ENCODE measurements at places on chromosomes 16 and 17.

DNA sequence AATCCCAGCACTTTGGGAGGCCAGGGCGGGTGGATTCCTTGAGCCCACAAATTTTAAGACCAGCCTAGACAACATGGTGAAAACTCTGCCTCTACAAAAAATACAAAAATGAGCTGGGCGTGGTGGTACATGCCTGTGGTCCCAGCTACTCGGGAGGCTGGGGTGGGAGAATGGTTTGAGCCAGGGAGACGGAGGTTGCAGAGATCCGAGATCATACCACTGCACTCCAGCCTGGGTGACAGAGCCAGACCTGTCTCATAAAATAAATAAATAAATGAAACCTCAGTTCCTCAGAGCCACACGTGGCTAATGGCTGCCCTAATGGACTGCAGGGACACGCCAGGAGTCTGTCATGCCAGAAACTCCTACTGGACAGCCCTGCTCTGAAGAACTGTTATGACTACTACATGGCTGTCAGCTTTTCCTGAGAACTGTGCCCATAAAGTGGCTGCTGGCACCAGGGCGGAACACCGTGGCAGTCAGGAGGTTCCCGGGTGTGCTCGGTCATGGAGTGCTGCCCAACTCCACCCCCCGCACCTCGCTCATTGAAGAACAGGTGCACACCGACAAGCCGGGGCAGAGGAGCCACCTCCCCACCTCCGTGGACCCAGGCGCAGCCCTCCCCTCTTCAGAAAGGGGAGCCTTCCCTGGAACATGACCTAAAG, 4.3 kb downstream of the TMEM11 start:
- no peak for DNase-seq

DNA sequence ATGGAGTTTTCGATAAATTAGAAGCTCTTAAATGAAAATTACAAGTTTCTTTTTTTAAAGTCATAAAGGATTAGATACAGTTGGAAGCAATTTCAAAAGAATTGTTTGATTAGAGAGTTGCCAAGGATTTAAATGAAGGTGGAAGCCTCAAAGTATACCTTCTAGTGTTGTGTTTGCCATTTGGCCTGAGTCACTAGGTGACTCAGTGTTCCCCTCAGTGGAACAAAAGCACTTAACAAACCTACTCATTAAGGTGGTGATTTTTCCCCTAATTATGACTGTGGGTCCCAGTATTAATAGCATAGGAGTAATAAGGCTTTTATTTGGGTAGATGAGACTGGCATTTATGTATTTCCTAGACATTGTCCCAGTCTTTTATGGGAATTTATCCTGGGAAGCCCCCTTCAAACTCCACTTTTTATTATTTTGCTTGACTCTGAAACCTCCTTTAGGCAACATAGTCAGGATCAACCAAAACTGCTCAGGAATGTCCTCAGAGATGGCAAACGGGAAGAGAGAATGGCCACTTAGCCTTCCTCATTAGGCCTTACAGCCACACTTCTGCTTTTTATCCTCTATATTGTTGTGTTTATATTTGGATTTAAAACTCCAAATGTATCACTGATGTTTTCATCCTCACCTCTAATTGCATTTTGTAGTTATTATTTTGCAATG, 161.0 kb downstream of the FTO start:
- DNase-seq, result no peak

DNA sequence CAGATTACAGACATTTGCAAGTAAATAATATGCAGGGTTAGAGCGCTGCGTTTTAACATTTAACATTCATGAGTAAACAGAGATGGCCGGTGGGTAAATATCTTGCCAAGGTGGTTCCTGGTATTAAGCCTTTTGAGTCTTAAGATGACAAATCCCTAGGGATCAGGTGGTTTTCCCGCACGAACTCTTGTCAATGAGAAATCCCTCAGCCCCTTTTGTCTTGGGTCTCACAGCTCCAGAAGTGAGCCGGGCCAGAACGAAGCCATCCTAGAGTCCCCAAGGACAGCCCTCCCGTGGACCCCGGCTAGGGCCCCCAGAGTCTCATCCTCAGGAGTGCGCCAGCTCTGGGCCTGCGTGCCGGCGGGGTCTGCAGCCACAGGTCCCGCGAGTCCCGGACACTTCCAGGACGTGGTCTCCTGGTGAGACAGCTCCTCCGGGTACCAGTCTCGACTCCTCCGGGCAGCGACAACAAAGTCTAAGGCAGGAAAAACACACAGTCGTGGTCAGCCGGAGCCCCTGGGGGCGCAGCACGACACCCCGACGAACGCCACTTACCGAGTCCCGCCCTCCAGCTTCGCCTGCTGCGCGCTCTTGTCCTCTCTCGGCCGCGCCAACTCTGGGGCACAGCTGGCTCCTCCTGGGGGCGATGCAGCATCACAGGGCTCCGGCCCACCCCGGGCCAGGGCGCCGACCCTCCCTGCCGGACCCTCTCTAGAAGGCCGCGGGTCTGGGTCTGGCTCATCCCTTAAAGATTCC, 13.3 kb downstream of the MIS12 start:
- DNase-seq, result no peak

DNA sequence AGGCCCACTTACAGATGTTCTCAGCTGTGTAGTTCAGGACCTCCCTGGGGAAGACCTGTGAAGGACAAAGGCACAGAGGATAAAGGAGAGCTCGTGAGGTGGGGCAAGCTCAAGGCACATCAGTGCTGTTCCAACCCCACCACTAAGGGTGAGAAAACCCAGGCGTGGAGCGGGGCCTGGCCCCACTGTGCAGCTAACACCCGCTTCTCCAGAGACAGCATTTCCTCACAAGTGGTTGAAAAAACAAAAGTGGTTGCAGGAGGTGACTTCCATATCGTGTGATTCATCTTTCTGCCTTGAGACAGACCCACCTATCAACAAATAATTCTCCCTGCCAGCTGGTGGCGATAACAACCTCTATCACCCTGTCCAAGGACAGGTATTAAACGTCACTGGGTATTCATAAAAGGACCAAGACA, 30.0 kb downstream of the SNN start:
- no peak for DNase-seq

DNA sequence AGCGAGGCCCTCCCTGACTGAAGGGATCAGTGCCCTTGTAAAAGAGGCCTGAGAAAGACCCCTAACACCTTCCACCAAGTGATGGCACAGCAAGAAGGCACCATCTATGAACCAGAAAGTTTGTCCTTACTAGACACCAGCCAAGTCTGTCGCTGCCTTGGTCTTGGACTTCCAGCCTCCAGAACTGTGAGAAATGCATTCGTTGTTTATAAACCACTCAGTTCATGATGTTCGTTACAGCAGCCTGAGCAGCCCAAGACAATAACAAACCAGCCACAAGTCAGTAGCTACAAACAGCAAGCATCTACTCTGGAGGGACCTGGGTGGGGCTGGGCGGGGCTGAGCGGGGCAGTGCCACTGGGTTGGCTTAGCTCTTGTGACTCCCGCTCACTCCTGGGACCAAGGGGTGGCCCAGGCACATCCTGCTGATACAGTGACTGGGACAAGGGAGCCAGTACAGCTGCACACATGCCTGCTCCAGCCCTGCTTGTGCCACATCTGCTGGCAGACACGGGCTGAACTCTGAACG, 234.9 kb downstream of the IRF8 start:
- no peak for DNase-seq

DNA sequence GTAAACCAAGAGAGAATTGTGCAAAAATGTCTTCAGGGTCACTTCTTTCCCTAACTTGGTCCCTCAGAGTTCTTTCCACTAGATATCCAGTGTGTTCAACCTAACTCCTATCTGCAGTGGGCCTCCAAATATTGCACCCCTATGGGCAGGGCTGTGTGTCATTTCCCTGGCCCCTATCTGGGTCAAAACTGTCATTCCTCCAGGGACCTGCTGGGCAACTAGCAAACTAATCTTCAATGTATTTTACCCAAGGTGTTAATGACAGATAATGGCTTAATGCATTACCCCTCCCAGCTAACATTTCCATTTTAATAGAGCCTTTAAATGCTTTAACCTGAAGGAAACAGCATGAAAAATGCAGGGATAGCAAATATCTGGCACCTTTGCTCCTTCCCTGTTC, 25.8 kb upstream of the SKAP1 start:
- no peak for DNase-seq

DNA sequence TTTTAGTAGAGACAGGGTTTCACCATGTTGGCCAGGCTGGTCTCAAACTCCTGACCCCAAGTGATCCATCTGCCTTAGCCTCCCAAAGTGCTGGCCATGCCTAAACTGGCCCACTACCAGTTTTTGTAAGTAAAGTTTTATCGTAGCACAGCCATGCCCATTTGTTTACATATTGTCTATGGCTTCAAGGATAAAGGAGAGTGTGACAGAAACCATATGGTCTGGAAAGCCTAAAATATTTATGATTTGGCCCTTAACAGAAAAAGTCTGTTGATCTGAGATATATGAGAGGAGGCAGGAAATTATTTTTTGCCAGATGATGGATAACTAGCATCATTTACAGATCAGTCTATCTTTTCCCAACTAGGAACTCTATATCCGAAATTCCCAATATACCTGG, 4.5 kb downstream of the AKAP10 start:
- no peak for DNase-seq

- DNase-seq, result no peak
These were observed 12.8 kb downstream of the PECAM1 start for GRCh38 chr17:64377769-64378282.

GRCh38 chr16:65548470-65548869, 426.6 kb upstream of the CDH11 start:
- DNase-seq, result no peak

DNA sequence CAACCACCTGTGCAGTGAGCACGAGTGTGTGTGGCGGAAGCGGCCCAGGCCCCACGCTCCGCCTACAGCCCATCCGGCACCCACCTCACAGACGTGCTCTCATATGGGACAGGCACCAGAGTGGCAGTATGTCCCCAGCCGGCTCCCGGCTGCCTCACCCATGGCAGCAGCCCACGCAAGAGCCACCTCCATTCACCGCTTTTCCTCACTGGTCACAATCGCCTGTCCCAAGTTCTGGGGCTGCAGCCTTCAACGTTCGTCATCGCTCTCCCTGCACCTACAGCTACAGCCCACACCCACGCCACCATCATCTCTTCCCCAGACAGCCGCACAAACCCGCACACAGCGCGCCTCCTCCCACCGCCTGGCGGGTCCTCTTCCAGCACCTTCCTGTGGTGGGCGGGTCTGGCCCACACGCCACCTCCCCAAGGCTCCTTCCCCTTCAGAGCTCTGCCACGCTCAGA, 17.5 kb upstream of the TRAP1 start:
- DNase-seq, result no peak

DNA sequence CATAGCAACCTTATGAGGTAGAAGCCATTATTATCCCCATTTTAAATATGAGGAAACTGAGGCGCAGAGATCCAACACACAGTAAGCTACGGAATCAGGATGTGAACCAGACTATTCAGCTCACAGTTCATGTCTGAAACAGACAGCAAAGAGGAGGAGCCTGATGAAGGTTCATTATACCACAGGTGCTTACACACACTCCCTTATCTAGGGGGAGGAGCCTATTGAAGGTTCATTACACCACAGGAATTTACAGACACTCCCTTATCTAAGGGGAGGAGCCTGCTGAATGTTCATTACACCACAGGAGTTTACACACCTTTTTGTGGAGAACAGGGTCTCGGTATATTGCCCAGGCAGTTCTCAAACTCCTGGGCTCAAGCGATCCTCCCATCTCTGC, 21.9 kb downstream of the C16orf95 start:
- DNase-seq, result no peak

DNA sequence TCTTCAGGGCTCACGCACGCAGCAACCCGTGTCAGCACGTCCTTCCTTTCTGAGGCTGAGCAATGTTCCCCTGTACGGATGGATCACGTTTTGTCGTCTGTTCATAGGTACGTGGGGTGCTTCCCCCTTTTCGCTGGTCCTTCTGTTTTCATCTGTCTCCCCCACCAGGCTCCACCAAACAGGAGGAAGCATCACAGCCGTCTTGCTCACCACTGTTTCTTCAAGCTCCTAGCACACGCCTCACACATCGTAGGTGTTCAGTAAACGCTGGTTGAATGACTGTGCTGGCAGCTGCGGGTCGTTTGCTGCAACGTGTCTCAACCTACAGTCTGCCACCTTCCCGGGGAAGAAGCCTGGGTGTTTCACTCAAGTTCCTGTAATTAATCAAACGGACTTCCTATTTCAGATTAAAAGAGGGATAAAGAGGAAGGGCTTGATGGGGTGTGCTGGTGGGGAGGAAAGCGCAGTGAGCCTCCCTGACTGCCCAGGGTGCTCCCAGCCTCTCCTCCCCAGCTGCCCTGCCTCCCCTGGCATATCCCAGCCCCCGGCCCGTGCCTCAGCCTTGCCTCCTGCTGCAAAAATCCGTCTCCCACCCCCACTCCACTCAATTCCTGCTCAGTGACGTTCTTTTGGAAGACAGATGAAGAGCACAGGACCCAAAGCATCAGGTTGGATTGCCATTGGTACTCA, 76.7 kb upstream of the DOC2B start:
- DNase-seq, result no peak

GRCh38 chr16:30565526-30565925, 6.0 kb downstream of the ZNF688 start:
- no peak for DNase-seq

DNA sequence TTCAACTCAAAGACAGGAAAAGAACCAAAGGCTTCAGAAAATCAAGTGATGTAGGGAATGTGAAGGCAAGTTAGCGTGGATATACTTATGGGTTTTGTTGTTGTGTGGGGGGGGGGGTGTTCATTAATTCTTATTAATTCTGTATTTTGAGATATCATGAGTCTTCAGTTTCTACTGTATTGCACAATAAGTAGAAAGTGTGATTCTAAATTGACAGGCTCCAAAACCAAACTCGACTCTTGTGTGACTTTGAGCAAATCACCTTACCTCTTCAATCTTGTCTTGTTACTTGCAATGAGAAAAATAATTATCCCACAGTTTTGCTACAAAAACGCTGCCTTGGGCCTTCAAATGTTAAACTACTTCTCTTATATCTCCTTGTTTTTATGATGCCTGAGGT, 453.9 kb upstream of the GOT2 start:
- no peak for DNase-seq

DNA sequence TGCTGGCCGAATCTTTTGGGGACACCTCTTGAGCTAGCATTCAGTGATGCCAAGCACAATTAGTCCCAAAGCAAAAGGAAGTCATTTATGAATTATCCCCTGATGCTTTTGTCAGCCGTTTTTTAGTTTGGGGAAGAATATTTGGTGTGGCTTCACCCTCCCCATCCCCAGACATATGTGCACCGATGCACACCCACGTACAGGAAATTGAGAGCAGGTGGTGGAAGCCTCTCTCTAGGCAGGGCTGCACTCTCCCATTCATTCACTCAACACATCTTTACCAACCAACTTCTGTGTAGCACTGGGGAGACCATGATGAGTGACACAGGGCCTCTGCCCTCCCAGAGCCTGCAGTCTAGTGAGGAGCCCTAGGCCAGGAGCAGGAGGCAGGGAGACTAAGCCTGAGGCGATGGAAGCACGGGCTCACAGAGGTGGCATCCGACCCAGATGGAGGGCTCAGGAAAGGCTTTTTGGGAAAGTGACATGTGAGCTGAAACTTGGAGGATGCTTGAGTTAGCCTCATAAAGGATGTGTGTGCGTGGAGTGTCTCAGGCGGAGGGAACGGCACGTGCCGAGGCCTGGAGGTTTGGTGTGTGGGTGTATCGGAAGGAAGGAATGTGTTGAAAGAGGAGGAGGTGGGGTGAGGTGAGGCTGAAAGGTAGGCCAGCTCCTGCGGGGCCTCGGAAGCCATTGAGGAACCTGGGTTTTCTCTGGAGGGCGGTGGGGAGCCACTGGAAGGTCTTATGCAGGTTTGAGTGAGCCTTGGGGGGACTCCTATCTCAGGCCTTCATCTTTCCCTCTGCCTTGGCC, 43.8 kb downstream of the PSME3IP1 start:
- DNase-seq, result no peak

GRCh38 chr16:66335704-66336329, 30.7 kb upstream of the CDH5 start:
- no peak for DNase-seq

GRCh38 chr17:8913879-8914278, 46.4 kb upstream of the PIK3R6 start:
- DNase-seq, result no peak

All from stimulated activated CD8-positive, alpha-beta memory T cell treated with anti-CD3 and anti-CD28 coated beads, Interleukin-15, amount 100 ng/mL, for 1 hour (primary cell).